ENCODE measurements at places on chromosomes 1 and 21. TPM values are rescaled to one million over a fixed set of nuclear protein-coding genes. Genes with fewer than 3 reads are reported as not detected.

DNA sequence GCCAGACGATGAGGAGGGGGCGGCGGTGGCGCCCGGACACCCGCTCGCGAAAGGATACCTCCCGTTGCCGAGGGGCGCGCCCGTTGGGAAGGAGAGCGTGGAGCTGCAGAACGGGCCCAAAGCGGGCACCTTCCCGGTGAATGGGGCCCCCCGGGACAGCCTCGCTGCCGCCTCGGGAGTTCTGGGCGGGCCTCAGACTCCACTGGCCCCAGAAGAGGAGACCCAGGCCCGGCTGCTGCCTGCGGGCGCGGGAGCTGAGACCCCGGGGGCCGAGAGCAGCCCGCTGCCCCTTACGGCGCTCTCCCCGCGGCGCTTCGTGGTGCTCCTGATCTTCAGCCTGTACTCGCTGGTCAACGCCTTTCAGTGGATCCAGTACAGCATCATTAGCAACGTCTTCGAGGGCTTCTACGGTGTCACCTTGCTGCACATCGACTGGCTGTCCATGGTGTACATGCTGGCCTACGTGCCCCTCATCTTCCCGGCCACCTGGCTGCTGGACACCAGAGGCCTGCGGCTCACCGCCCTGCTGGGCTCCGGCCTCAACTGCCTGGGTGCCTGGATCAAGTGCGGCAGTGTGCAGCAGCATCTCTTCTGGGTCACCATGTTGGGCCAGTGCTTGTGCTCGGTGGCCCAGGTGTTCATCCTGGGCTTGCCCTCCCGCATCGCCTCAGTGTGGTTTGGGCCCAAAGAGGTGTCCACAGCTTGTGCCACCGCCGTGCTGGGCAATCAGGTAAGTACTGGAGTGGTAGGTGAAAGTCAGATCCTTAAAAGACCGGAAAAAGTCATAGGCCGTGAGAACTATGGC, 588 bp downstream of the FLVCR1 start:
- peak; percentile 16 for DNase-seq

DNA sequence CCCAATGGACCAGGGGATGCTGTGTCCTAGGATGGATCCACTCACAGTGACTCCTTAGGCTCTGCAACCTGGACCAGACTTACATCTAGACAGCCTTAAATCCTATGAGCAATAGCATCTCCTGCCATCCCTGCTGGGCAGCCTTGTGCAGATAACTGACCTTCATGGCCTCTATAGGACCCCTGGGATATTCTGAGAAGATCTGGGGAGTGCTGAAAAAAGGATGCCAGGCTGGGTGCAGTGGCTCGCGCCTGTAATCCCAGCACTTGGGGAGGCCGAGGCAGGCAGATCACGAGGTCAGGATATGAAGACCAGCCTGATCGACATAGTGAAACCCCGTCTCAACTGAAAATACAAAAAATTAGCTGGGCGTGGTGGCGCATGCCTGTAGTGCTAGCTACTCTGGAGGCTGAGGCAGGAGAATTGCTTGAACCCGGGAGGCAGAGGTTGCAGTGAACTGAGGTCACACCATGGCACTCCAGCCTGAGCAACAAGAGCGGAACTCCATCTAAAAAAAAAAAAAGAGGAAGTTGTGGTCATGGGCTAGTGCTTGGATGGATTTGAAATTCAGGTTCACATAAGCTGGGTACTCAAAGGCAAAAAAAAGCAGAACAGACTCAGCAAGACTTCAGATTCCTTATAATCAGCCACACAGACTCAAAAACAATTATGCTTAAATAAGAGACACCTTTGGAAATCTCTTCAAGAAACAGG, 10.9 kb upstream of the SH2D1B start:
- DNase-seq = peak; percentile 44

DNA sequence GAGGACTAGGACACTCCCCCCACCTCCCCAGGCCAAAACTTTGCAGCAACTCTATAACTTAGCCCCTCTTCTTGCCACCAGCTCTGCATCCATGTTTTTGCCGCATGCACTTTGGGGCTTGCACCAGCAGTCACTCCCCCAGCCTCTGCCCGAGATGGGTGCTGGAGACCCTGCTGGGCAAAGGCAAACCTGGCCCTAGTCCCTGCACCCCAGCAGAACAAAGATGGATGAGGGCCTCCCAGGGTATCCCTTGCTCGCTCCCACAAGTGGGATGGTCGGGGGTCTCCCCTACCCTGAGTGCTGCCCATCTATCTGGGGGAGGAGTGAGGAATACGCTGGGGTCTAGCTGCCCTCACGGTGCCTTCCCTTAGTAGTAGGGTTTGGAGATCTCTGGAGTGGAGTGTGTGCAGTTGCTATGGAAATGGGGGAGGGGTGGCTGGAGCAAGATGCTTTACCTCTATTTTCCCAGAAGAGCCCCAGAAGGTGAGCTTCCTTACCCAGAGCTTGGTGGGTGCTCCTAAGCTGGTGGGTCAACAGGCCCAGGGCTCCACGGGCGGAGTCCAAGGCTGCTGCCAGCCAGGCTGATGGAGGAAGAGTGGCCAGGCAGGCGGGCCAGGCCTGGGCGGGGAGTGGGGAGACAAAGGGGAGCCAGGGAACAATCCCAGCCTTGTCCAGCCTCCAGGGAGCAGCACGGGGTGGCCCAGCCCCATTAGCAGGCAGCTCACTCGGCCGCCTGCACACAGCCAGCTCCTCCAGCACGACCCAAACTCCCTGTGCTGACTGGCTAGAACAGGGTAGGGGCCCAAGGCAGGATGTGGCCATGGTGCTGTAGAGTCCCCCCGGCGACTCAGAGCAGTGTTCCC, at the start of gene PAQR6:
PAQR6 (minus strand) TSS at position 597 of the 863 bp plus-strand sequence. CDS start 1,325 bp downstream, outside the sequence.
- peak; percentile 52 for DNase-seq

GRCh38 chr21:45560106-45561021, 18.1 kb upstream of the SLC19A1 start:
- peak; percentile 50 for DNase-seq

OR2M3 gene
- total RNA-seq = not detected

GRCh38 chr1:165497069-165498013, 46.5 kb upstream of the LRRC52 start:
- DNase-seq = no peak

- peak; percentile 68 for DNase-seq
Measured at GRCh38 chr21:17818186-17819113, 706 bp downstream of the C21orf91 start.

- DNase-seq = no peak
Measured at GRCh38 chr1:178241837-178242236, 147.9 kb downstream of the RASAL2 start.

DNA sequence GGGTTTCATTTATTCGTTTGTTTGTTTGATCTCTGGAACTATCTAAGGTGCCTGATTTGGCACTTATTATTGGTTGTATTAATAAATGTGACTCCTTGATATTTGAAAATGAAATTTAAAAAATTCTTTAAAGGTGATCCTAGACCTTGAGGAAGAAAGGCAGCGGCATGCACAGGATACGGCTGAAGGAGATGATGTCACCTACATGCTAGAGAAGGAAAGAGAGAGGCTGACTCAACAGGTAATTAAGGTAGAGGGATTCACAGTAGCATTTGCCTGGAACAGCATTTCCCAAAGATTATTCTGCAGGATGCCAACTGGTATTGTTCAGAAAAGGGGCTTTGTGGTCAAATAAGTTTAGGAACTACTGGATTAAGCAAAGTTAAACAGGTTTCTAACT, 54.4 kb upstream of the WNT2B start:
- DNase-seq = no peak

All from right cardiac atrium (tissue), 5 donors.